H1 (cell line): ENCODE measurements at places on chromosomes 6 and 20.

- DNase-seq = no peak
- H3K36me3 ChIP-seq = no peaks in the 10 kb centered on the region
- no peaks in the 10 kb centered on the region for H3K27me3 ChIP-seq
These were observed 73.3 kb downstream of the METTL24 start for GRCh38 chr6:110284855-110285254.

GRCh38 chr6:155310596-155310995 is 3.7 kb downstream of the TFB1M start:
- no peaks in the 10 kb centered on the region for H3K4me1 ChIP-seq
- H3K4me3 ChIP-seq = no peak overlapping the region
- H3K27me3 ChIP-seq = no peaks in the 10 kb centered on the region
- no peak overlapping the region for H3K27ac ChIP-seq
- H3K36me3 ChIP-seq = peaks cover 5% of the 10 kb centered on the region; the same call in 1 of the 2 replicates
- DNase-seq = no peak

GRCh38 chr20:5781798-5782750 is 31.9 kb downstream of the SHLD1 start:
- no peaks in the 10 kb centered on the region for H3K27me3 ChIP-seq
- no peak overlapping the region for H3K27ac ChIP-seq
- H3K36me3 ChIP-seq = no peaks in the 10 kb centered on the region

DNA sequence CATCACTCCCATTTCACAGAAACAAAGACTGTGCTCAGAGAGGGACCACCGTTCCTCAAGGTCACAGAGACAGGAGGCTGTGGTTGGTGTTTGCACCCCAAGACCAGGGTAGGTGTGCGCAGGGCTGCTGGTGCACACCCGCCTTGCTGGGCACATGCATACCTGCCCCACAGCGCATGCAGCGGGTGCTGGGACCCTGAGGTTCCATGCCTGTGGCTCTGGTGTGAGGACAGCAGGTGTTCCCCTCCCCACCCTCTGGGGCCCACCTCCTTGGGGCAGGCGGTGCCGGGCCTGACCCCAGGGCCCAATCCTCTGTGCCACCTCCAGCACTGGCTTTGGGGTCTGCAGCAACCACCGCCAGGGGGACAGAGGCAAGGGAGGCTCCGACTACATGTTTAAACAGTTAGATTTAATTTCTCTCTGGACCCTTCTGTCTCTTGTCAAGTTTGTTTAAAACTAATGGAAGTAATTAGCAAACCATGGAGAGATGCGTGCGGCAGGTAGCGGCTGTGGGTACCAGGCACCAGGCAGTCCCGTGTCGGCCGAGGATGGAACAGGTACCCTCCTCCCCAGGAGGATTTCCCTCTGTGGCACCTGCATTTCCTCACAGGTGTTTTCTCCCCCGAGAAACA is 327.8 kb downstream of the TAF4 start:
- no peaks in the 10 kb centered on the region for H3K36me3 ChIP-seq
- no peaks in the 10 kb centered on the region for H3K4me1 ChIP-seq
- H3K27ac ChIP-seq = no peak overlapping the region
- H3K4me3 ChIP-seq = no peak overlapping the region
- peaks cover 2% of the 10 kb centered on the region; the same call in 1 of the 2 replicates for H3K27me3 ChIP-seq

DNA sequence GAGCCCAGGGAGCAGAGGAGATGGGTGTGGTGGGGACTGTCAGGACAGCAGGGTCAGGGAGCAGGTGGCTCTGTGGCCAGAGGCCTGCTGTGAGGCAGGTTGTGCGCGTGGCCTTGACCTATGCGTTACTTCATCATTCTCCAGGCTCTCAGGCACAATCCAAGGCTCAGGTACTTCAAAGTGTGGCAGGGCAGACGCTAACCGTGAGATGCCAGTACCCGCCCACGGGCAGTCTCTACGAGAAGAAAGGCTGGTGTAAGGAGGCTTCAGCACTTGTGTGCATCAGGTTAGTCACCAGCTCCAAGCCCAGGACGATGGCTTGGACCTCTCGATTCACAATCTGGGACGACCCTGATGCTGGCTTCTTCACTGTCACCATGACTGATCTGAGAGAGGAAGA is 535 bp downstream of the NCR2 start:
- no peaks in the 10 kb centered on the region for H3K4me1 ChIP-seq
- H3K27me3 ChIP-seq = no peaks in the 10 kb centered on the region

DNA sequence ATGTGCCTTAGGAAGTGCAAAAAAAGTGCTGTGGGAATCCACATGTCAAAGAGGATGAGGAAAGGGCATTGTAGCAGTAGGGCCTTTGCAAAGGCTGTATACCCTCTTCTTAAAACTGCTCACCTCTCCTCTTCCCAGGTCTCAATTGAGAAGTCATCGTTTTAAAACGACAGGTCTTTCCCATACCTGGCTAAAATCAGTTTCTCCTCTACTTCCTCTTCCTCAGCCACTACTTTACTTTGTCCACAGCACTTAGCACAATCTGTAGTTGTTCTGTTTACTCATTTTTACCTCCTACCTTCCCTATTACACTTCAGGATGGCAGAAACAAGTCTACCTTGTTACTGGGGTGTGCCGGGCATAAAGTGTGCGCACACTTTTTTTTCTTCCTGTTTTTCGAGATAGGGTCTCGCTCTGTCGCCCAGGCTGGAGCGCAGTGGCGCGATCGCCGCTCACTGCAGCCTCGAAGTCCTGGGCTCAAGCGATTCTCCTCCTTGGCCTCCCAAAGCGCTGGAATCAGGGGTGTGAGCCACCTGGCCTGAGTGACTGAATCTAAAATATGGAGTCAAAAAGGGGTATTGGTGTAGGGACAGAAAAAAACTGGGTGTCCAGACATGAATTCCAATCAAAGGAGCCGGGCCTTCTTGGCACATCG is 9.8 kb upstream of the ELOVL5 start:
- peak overlapping the region; percentile 85; the same call in 1 of the 2 replicates for H3K27ac ChIP-seq
- no peaks in the 10 kb centered on the region; the same call in 1 of the 2 replicates for H3K27me3 ChIP-seq
- H3K4me3 ChIP-seq = peak overlapping the region; percentile 67
- no peaks in the 10 kb centered on the region; the same call in 1 of the 2 replicates for H3K4me1 ChIP-seq
- H3K36me3 ChIP-seq = no peaks in the 10 kb centered on the region

GRCh38 chr20:36677422-36677771 is 31.4 kb upstream of the SLA2 start:
- DNase-seq = no peak
- H3K4me1 ChIP-seq = peaks cover 3% of the 10 kb centered on the region; the same call in 1 of the 2 replicates
- peaks cover 4% of the 10 kb centered on the region; the same call in 1 of the 2 replicates for H3K36me3 ChIP-seq
- H3K4me3 ChIP-seq = peak overlapping the region; percentile 56
- no peaks in the 10 kb centered on the region for H3K27me3 ChIP-seq

DNA sequence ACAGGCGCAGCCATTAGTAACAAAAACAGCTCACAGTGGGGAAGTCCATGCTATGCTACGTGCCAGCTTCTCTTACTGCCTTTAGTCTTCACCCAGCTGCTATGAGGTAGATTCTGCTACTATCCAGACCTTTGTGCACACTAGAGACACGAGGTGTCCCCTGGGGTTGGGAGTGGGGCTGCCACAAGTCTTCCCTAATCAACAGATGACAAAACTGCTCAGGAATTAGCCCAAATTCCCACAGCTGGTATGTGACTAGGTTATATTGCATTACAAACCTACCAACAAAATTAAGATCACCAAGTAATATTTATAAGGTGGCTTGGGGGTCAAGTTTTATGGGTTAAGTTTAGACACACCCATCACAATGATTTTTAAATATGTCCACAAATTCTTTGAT is 63.3 kb downstream of the PSMB1 start:
- H3K4me1 ChIP-seq = no peaks in the 10 kb centered on the region
- no peak overlapping the region for H3K4me3 ChIP-seq
- no peaks in the 10 kb centered on the region for H3K36me3 ChIP-seq
- DNase-seq = no peak
